ENCODE measurements at places on chromosomes 6 and 20. TPM values are rescaled to one million over a fixed set of nuclear protein-coding genes. Genes with fewer than 3 reads are reported as not detected.

DNA sequence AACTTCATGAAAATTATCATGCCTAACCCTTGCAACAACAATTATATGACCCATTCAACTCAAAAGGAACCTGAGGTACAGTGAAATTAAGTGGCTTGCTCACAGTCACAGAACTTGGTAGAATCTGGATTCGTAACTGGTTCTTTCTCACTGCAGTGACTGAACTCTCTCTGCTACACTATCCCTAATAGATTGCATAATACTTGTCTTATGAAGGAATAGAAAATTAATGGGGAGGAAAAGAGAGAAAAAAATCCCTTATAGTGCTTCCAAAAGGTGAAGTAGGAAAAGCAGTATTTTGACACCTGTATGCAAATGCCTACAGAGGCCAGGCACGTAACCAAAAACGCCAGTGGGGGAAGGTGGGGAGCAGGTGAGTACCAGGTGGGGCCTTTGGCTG lies 186.6 kb downstream of the LY86 start:
- H3K4me3 ChIP-seq: no peak overlapping the region
- no peaks in the 10 kb centered on the region for H3K27me3 ChIP-seq
- no peaks in the 10 kb centered on the region for H3K36me3 ChIP-seq
- no peak overlapping the region for H3K27ac ChIP-seq
- no peak for DNase-seq
- H3K4me1 ChIP-seq: no peaks in the 10 kb centered on the region

DNA sequence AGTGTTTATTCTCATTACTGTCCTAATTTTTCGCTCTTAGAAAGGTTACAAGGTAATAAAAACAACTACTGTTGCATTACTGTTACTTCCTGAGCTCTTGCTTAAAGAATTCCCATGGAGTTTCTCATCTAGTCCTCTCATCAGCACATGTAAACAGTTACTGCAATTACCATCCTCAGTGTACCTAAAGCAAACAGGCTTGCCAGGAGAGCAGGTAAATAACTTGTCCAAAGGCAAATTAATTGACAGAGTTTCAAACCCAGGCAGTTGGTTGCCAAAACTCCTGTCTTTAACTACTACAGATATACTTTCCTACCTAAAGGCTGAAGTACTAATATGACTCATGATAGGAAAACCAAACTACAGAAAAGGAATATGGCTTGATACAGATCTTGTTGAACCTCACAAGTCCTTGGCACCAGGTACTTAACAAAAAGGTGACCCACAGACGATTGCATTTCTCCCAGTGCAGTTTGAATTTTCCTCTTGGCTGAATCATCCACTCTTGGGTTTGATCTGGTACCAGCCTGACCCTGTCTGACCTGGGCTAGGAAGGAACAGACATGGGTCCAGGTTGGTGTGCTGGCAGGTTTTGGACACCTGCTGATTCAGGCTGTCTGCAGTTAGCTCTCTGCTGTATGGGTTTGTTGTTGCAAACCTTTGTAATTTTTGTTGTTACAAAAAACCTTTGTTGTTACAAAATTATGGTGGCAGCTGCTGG lies 153.0 kb downstream of the CFAP61 start:
- no peak for DNase-seq
- no peak overlapping the region for H3K4me3 ChIP-seq
- H3K27me3 ChIP-seq: no peaks in the 10 kb centered on the region

- H3K36me3 ChIP-seq: peaks cover 64% of the 10 kb centered on the region
- no peaks in the 10 kb centered on the region for H3K27me3 ChIP-seq
- peaks cover 22% of the 10 kb centered on the region for H3K4me1 ChIP-seq
- H3K27ac ChIP-seq: no peak overlapping the region
These were observed 39.4 kb upstream of the MRPS10 start for GRCh38 chr6:42257063-42257462.

GRCh38 chr6:4020822-4021132 lies 58.2 kb downstream of the FAM217A start:
- H3K4me3 ChIP-seq: peak overlapping the region; percentile 74
- no peaks in the 10 kb centered on the region for H3K36me3 ChIP-seq
- peak overlapping the region; percentile 98 for H3K27ac ChIP-seq
- peaks cover 79% of the 10 kb centered on the region for H3K4me1 ChIP-seq
- H3K27me3 ChIP-seq: no peaks in the 10 kb centered on the region
- DNase-seq: no peak

DNA sequence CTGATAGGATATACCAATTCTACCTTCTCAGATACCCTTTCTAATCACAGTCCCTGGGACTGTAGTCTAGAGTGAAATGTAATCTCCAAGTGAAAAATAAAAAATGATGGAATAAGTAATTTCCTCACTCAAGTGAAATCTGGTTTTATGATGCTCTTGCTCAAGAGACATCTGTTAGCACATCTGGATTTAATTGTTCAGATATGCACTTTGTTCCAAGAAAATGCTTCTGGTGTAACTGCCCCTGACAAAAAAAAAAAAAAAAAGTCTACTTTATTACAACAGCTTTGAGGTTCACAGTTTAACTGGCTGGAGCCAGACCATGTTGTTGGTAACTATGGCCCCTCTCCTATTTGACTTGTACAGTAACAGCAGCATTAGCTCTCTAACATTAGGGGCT lies 251.8 kb downstream of the BTBD9 start:
- no peaks in the 10 kb centered on the region for H3K36me3 ChIP-seq
- DNase-seq: no peak
- H3K27ac ChIP-seq: no peak overlapping the region
- no peaks in the 10 kb centered on the region for H3K4me1 ChIP-seq

GRCh38 chr20:19457611-19458010 lies 245.2 kb downstream of the SLC24A3 start:
- DNase-seq: no peak
- no peak overlapping the region for H3K27ac ChIP-seq
- no peak overlapping the region for H3K4me3 ChIP-seq
- H3K27me3 ChIP-seq: no peaks in the 10 kb centered on the region
- H3K36me3 ChIP-seq: no peaks in the 10 kb centered on the region

The RNF144B gene
- total RNA-seq: 12.8 TPM

DNA sequence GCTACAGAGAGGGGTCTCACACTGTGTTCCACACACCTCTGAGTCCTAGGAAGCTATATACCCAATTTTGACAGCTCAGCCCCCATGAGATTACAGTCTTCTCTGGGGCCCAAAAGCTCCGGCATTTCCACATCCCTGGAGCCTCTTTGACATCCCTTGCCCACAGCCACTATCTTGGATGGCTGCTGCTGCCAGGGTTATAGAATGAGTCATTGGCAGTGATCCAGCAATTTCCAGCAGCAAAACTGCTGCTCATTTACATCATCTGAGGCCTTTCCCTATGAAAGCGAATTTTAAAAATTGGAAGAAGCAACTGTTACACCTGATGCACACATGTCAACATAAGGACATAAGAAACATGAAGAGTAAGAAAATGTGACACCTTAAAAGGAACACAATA lies 590.7 kb downstream of the MEI4 start:
- H3K4me1 ChIP-seq: no peaks in the 10 kb centered on the region
- no peak overlapping the region for H3K27ac ChIP-seq
- H3K36me3 ChIP-seq: no peaks in the 10 kb centered on the region
- no peaks in the 10 kb centered on the region for H3K27me3 ChIP-seq
- H3K4me3 ChIP-seq: no peak overlapping the region
- DNase-seq: no peak

The AKAP12 gene
- total RNA-seq: 215 TPM

The NR2E1 gene
- total RNA-seq: not detected

GRCh38 chr6:43917878-43918382 lies 147.9 kb downstream of the VEGFA start:
- H3K36me3 ChIP-seq: no peaks in the 10 kb centered on the region
- H3K4me1 ChIP-seq: no peaks in the 10 kb centered on the region
- H3K27me3 ChIP-seq: no peaks in the 10 kb centered on the region
- H3K27ac ChIP-seq: no peak overlapping the region
- DNase-seq: no peak

GRCh38 chr6:17099401-17100059 lies 2.3 kb upstream of the STMND1 start:
- DNase-seq: no peak
- H3K27ac ChIP-seq: no peak overlapping the region
- no peak overlapping the region for H3K4me3 ChIP-seq
- no peaks in the 10 kb centered on the region for H3K36me3 ChIP-seq
- H3K4me1 ChIP-seq: peaks cover 15% of the 10 kb centered on the region
- H3K27me3 ChIP-seq: peaks cover 30% of the 10 kb centered on the region

- no peak overlapping the region for H3K4me3 ChIP-seq
- no peaks in the 10 kb centered on the region for H3K36me3 ChIP-seq
- no peaks in the 10 kb centered on the region for H3K27me3 ChIP-seq
- DNase-seq: no peak
- H3K27ac ChIP-seq: peak overlapping the region; percentile 52
These were observed 143.6 kb downstream of the PHACTR3 start for GRCh38 chr20:59747671-59748515.

The PPP1R16B gene
- total RNA-seq: 8.4 TPM

- H3K4me3 ChIP-seq: no peak overlapping the region
- H3K27ac ChIP-seq: no peak overlapping the region
- no peak for DNase-seq
- no peaks in the 10 kb centered on the region for H3K4me1 ChIP-seq
- H3K36me3 ChIP-seq: no peaks in the 10 kb centered on the region
- no peaks in the 10 kb centered on the region for H3K27me3 ChIP-seq
These were observed 258.0 kb upstream of the SOX4 start for GRCh38 chr6:21335591-21335990.

The TCP11 gene
- total RNA-seq: 1.1 TPM

Measured in esophagus muscularis mucosa (tissue), 4 donors.